Head of caudate nucleus (tissue), 42 donors: ENCODE measurements at places on chromosomes 2 and 18.

DNA sequence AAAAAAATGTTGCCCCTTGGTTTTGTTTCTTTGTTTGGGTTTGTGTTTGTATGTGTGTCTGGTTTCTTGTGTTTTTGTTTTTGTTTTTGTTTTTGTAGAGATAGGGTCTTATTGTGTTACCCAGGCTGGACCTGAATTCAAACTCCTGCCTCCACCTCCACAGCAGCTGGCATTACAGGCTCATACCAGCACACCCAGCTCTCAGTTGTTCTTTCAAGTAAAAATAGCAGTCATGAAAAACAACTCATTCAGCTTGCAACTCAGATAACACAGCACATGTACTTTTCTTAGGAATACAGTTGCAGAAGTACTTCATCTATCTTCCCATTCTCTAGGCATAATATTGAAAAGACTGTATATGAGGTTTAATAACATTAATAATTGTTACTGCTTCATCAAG lies 37.0 kb downstream of the ZC3H8 start:
- no peak for DNase-seq

DNA sequence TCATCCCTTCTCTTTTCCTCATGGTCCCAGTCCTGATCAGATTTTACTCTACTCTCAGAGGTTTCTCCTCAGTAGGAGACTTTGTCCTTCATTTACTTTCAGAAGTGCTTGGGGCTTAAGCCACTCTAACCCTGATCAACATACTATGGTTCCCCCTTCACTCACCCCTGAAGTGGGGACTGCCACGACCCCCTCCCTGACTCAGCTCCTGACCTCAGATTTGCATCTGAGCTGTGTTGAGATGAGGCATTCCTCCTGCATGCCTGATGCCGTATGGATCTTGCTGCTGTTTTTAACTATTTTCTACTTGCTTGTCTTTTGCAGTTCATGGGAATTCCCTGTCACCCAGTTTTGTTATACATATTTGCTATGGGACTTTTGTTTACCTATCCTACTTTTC lies 306.7 kb upstream of the CHST9 start:
- DNase-seq: no peak

DNA sequence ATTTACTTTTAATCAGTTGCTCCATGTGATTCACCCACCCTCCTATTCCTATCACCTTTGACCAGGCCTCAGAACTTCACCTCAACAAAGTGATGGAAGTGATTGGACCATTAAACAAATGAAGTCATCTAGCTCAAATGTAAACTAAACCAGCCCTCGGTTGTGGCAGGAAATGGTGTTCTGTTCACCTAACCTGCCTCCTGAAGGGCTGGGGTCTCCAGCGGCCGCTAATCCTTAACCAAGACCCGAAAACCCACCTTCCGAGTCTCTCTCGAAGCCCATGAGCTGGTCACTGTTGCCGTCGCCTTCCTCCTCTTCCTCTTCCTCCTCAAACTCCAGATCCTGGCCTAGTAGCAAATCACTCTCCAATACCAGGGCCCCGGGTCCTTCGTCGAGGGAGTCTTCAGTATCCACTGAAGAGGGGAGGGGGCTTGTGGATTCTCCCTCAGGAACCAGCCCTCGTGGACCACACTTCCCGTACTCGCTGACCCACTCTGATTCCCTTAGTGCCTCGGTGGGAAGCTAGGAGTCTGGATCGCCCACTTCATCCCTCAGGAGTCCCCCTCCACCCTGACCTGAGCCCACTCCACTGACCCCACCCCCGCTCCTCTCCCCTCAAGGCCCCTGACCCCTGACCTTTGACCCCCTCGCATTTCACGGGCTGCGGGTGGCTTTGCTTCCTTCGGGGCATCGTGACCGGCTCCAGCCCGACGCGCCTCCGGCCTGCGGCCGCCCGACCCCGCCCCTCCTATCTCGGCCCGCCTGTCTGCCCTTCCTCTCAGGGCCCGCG lies 503 bp downstream of the ZNF513 start:
- peak; percentile 74 for DNase-seq

GRCh38 chr2:60439219-60439974 lies 114.1 kb downstream of the BCL11A start:
- DNase-seq: no peak

DNA sequence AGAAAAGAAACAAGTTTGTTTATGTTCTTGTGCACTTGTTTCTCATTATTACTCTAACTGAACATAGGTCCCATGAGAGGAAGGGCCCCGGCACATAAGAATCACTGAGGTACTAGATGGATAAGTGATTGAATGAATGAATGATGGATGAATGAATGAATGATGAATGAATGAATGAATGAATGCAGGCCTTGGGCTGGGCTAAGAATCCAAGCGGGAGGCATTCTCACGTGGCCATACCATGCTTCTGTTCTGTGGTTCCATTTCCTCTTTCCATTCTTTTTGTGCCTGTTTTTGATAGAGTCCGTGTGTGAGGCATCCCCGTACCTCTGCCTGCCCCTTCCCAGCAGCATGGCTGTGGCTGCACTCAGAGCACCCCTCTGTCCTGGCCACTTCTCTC lies 94.8 kb downstream of the SH3BP4 start:
- DNase-seq: no peak

GRCh38 chr2:138087751-138088593 lies 123.7 kb downstream of the HNMT start:
- DNase-seq: no peak

- DNase-seq: no peak
Observed at GRCh38 chr2:197810016-197810415, 5.6 kb downstream of the PLCL1 start.

- DNase-seq: no peak
Observed at GRCh38 chr2:189866296-189866695, 82.0 kb downstream of the PMS1 start.

GRCh38 chr2:46850742-46851141 lies 64.9 kb downstream of the MCFD2 start:
- no peak for DNase-seq

- no peak for DNase-seq
Observed at GRCh38 chr2:42819160-42819559, 26.8 kb upstream of the HAAO start.

- no peak for DNase-seq
Observed at GRCh38 chr2:223040527-223040926, 11.5 kb upstream of the KCNE4 start.

DNA sequence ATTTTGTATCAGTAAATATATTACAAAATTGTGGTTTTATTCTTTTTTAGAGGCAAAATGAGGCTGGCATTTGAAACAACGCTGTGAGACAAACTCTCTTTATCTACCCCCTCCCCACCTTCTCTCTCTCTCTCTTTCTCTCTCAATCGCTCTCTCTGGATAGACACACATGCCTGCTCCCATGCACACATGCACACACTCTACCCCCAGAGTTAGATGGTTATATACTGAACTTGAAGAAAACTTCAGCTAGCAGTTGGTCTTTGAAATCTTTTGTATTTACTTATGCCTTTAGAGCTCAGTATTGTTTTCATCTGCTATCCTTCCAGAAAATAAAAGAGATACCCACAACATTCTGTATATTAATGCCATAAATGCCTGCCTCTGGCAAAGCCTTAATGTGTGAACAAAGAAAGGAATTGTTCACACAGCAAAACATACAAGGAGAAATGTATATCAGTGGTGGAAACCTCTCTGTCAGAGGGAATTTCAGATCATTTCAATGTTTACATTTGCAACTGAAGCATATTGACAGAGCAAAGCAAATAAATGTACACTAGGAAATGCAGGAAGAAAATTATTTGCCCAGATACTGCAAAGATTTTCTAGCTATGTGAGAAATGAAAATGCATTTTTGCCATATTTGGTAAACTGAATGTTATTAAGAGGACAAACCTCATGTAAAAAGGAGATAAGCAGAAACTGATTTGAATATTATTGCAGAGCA lies 217.0 kb upstream of the UBE2E3 start:
- no peak for DNase-seq
